ENCODE measurements at places on chromosomes 12 and 14.

DNA sequence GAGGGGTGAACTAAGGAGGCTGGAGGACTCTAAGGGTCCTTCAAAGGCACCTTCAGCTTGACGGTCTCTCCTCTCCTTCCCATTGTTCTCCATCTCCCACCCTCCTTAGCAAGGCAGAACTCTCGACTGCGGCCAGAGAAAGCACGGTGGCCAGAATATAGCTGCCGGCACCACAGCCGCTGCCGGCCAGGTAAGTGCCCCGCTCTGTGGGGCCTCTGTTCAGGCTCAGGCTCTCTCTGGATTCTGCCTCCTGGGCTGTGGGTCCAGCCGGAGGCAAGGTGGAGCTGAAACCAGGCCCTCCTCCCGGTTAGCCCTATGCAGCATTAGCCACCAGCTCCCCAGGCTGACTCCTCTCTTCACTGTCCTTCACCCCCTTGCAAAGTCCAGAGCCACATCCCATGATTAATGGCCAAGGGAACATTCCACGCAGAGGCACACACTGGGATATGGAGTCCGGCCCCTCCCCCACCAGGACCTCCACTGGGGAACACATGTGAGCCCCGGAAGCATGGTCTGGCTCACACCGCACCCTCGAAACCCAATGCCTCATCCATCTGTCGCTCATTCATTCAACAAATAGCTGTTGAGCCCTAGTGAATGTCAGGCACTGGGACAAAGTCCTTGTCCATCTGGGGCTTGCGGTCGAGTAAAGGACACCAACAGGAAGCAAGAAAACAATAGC lies 25.2 kb downstream of the LTBP2 start:
- DNase-seq: no peak

DNA sequence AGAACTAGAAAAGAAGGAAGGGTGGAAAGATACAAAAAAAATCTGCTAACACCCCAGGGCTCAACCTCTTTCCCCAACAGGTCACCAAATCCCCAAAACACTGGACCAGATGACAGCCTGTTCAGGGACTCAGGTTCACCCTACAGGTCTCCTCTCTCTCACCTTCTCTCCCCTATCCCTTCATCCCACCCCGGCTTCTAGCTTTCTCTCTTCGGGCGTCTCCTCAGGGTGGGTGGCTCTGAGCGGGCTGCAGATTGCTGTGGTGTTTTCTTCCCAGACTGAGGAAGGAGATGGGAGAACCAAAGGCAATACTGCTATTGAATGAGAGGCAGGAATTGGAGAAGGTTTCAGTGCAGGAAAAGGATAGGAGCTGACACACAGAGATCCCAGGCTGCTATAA lies 39.3 kb downstream of the ANO2 start:
- no peak for DNase-seq

- DNase-seq: no peak
These were observed 1128.4 kb downstream of the BCL11B start for GRCh38 chr14:98143566-98143965.

DNA sequence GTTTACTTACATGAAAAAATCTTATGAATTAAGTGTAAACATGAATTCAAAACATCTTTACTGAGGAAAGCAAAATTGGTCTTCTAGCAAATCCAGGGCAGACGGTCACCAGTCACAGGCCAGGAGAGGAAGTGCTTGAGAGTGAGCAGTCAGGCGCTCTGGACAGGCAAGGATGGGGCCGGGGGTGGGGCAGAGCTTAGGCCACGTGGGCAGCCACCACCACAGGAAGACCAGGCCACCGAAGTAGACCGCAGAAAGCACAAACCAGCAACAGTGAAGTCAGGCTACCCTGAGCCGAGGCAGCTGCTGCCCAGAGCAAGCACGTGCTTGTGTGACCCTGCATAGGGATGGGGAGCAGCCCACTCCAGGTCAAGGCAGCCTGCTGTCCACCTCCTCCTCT lies 33.5 kb downstream of the SLC6A12 start:
- DNase-seq: peak; percentile 58

- peak; percentile 37 for DNase-seq
These were observed 4.0 kb downstream of the KTN1 start for GRCh38 chr14:55583942-55584468.
